ENCODE measurements at places on chromosomes 5 and 9.

- DNase-seq = no peak
These were observed 27.8 kb upstream of the ARAP3 start for GRCh38 chr5:141709699-141710267.

- no peak for DNase-seq
These were observed 227.4 kb downstream of the MAN2A1 start for GRCh38 chr5:109917154-109917546.

- no peak for DNase-seq
These were observed 25.0 kb downstream of the HMCN2 start for GRCh38 chr9:130290291-130291181.

DNA sequence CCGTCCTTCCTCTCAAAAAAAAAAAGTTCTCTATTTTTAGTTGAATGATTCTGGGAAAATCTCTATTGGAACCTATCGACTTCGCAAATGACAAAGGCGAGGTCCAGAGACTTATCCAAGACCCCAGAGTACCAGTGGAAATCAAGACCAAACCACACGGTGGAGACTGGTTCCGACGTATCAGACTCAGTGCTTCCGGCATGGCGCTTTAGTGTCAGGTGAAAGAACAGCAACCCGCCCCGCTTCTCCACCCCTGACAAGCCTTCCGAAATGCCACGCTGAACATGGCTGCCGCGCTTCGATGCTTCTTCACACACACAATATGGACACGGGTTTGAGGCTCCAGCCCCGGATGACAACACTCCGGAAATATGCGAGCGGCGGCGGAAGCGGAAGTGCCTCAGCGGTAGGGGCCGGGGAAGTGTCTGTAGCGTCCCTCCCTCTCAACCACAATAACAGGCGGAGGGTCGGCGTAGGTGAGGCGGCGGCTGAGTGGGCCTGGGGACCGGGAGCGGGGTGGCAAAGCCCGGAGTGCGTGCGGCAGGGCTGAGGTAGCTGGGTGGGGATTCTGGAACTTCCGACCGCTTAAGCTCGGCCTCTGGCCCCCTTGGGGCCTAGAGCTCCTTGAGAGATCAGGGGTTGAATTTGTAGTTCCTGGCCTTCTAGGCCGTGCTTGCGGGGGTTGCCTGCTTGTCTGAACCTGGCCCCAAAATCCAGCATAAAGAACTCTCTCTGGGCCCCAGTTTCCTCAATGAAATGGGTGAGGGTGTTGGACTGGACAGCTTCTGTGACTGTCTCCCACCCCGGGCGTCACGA lies at the start of gene FBXO38:
TSS of gene FBXO38 (plus strand) at position 395 of the 816 bp plus-strand sequence. CDS start 10,819 bp downstream, outside the sequence.
- DNase-seq = peak; percentile 95

- no peak for DNase-seq
These were observed 86.4 kb downstream of the EQTN start for GRCh38 chr9:27210588-27210987.

DNA sequence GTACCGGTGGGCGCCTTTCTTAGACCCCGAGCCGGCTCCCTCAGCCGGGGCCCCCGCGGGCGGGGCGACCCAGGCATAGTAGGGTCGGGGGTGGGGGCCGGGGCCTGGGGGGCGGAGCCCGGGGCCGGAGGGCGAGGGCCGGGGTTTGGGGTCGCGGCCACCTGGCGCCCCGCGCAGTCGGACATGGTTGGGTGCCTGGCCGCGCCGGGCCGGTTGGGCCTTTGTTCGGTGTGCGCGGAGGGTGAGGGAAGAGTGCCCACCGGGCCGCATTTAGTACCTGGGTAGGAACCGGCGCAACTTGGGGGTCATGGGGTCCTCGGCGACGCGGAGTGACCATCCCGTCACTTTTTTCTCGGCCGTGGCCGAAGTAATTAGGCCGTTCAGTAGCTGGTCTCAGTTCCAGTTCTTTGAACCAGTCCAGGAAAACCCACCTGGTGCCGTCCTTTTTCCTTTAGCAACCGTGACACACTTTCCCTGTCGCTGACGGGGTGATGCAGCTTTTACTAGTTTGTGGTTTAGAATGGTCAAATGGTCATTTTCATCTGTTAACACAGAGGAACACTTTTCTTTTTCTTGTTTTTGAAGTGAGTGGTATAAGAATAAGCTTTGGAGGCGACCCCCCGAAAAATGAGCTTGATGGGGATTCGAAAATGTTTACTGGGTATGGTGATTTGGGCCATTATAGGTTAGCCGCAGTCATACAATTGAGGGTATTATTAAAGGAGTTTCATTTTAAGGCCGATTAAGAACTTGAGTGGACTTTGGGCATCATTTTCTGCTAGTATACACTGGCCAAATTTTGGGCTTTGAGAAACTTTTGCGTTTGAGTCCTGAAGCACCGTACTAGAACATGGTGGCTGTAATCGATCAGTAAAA lies 589 bp downstream of the CKS2 start:
- DNase-seq = no peak

DNA sequence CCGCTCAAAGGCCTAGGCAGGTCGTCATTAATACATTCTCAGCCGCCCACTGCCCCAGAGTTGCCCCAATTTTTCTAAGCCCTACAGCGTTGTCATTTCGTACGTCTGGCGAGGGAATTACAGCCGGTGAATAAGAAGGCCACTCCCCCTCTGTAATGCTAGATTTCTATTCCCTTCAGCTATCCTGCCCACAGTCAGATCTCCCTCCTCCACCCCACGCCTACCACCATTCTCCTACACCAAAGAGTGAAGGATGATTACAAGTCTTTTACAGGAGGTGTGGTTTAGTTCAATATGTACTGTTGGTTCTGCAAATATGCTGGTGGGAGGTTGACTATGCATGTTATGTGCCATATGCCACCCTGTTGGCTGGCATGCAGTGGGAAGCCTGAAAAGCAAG lies 83.7 kb upstream of the SMIM15 start:
- no peak for DNase-seq

GRCh38 chr5:66909364-66909763 lies 287.2 kb downstream of the CD180 start:
- no peak for DNase-seq

- DNase-seq = no peak
These were observed 23.2 kb downstream of the RETREG1 start for GRCh38 chr5:16593628-16594027.

- no peak for DNase-seq
These were observed 155.7 kb upstream of the FBN2 start for GRCh38 chr5:128693764-128694163.

- DNase-seq = no peak
These were observed 21.1 kb upstream of the ARAP3 start for GRCh38 chr5:141703133-141703561.

- no peak for DNase-seq
These were observed 148.3 kb downstream of the RANBP17 start for GRCh38 chr5:171010086-171010485.

DNA sequence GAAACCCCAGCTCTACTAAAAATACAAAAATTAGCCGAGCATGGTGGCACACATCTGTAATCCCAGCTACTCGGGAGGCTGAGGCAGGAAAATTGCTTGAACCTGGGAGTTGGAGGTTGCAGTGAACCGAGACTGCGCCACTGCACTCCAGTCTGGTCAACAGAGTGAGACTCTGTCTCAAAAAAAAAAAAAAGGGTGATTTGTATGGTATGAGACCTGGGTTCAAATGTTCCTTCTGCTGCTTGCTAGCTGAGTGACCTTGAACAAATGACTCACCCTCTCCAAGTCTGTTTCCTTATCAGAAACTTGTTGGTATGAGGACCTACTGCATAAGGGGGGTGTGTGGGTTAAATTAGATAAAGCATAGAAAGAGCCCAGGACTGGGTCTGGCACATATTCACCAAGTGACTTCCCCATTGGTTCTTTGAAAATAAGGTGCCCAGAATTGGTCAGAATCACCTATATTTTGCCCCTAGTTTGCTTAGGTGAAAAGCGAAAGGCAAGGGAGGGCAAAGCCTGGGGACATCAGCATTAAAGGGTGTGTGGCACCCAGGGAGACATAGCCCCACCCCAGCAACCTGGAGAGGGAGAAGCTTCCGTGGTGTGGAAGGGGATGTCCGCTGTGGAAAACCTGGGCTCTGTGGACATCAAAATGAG lies 9.9 kb downstream of the SLC25A25 start:
- DNase-seq = no peak

DNA sequence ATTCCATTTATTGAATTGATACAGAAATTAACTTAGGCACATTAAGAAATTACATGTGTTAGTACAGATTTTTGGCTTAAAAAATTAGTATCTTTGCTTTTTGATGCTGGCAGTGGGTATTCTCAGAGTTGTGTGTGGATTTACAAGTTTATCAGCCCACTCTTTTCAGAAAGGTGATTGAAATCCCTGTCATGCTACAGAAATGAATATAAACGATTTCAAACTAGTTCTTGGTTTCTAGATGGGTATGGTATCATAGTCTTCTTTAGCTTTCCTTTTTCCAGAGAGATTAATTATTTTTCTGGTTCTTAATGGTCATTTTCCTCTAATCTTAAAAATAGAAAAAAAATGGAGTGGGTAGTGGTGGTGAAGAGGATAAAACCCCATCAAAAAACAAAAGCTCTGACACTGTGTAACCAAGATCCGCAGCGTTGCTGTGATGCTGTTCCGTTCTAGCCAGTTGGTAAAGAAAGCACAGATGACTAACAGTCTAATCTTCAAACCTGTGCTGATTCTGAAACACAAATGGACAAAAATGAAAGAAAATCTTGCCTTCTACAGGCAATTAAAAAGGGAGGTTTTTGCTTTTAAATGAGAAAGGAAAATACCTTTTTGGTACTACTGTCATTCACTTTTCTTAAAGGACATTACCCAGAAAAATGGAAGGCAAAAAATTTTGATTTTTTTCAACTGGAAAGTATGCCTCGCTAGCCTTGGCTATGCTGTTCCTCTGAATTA lies 5.2 kb downstream of the LRRTM2 start:
- no peak for DNase-seq

- DNase-seq = no peak
These were observed 29.7 kb upstream of the AUH start for GRCh38 chr9:91391412-91391811.

DNA sequence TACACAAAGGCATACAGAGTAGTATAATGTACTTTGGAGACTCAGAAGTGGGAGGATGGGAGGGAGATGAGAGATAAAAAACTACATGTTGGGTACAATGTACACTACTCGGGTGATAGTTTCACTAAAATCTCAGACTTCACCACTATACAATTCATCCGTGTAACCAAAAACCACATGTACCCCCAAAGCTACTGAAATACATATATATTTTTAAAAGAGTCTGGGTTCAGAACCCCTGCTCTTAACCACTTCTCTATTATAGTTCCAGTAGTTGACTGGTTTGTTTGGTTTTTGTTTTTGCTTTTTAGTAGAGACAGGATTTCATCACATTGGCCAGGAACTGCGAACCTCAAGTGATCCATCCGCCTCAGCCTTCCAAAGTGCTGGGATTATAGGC lies 22.6 kb downstream of the SGTB start:
- no peak for DNase-seq

DNA sequence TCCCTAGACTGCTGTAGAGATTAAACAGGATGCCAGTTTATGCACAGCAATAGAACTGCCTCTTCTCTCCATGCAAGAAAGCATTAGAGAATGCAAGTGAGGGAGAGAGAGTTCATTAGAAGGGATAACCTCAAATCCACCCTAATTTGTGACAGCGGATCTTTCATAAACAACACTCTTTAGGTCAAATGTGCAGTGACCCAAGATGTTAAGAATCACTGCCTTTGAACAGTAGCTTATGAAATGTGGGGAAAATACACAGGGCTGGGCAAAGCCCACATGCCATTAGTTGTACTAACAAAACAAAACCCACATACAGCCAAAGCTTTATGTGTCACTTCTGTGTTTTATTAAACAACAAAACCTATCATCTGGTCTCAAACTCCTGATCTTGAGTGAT lies 36.2 kb upstream of the POU4F3 start:
- DNase-seq = no peak

- no peak for DNase-seq
These were observed 201.5 kb upstream of the MVB12B start for GRCh38 chr9:126125177-126125576.

DNA sequence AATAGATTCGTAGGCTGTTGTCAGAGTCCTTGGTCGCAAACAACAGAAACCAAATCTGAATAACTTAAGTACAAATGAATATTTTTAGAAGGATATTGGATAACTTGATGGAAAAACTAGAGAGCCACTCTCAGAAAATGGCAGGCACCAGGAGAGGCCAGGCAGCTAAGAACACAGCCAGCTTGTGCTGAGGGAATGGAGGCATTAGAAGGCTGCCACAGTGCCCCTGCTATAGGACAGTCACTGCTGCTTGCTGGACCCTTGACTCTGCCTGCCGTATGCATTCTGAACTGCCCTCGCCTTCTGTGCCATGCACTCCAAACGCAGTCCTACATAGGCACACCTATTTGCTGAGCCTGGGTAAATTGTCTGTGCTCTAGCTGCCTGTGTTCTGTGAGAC lies 78.6 kb downstream of the MAST4 start:
- DNase-seq = no peak

DNA sequence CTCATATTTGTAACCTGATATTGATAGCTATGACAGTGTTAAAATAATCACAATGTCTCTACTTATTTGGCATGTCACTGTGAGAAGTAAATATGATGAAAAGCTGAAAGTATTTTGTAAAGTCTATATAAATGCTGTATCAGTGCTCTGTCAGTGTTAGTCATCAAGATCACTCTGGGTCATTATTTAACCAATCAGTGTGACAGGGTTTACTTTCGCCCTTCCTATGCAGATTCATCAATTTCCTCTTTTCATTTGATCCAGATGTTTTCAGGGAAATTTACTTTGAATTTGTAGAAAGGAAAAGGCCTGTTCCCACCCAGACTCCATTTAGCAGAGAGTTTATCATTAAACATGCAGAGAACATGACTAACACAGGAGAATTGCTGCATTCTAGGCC lies 9.9 kb upstream of the PCSK5 start:
- no peak for DNase-seq

Data from NCI-H1048 (cell line).